ENCODE measurements at places on chromosomes 11 and 22.

DNA sequence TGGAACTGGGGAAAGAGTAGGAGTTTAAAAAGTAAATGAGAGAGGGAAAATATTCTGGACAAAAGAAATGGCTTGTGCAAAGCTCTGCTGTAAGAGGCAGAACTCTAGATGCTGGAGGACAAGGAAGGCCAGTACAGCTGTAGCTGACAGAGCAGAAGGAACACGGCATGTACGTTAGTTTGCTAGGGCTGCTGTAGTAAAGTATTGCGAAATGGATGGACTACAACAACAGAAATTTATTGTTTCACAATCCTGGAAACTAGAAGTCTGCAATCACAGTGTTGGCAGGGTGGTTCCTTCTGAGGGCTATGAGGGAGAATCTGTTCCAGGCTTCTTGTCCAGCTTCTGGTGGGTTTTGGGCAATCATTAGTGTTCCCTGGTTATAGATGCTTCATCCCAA is 454.4 kb downstream of the NTM start:
- no peak for DNase-seq

- DNase-seq = no peak
Measured at GRCh38 chr22:37370306-37370979, 56.8 kb downstream of the ELFN2 start.

- no peak for DNase-seq
Measured at GRCh38 chr11:62443390-62444235, 24.8 kb downstream of the SCGB1A1 start.

DNA sequence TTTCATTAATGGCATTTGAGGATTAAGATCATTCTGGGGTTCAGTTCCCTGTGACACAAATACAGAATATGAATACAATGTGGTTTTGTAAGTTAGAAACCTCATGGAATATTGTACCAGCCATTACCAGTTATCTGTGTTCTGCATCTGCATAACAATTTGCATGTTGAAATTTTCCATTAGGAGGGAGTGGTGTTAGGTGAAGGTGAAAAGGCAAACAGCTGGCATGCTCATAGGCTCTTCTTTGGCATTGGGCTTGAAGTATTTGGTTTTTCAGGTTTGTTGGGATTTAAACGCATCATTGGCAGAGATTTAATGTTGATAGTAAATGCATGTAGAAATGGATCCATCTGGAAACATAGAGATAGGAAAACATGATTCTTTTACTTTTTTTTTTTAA is 18.6 kb downstream of the RTN3 start:
- DNase-seq = no peak

DNA sequence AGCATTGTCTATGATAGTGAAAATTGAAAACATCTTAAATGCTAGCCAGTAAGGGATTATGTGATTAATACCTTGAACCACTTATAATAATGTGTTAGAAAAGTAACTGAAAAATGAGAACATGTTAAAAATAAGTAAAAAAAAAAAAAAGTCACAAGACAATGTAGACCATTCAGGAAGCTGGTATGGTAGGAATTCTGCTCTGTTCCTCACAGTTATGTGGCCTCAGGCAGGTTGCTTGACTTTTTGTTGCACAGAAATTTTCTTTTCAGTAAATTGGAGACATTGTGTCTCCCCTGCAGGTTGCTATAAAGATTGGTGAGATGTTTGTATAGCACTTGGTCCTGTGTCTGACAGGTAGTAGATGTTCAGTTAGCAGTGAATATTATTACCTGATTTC is 17.3 kb upstream of the PLET1 start:
- DNase-seq = no peak

GRCh38 chr11:11866203-11866602 is 24.4 kb downstream of the USP47 start:
- DNase-seq = no peak

DNA sequence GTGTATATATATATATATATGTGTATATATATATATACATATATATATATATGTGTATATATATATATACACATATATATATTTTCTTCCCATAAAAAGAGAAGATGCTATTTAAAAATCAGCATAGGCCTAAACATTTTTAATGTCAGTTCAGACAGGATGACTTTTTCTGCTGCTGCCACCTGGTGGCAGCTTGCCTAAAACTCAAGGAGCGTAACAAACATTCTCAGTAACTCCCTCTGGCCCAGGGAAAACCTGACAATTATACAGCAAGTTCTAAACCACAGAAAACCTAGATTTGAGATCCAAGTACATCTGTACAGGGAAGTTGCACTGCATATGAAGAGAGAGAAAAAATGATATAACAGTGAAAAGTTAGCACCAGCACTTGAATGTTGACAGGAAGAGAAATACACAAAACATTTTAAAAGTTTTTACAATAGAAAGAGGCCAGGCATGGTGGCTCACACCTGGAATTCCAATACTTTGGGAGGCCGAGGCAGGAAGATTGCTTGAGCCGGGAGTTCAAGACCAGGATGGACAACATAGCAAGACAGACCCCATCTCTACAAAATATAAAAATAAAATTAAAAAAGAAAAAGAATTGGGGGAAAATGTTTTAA is 16.6 kb downstream of the OR8A1 start:
- DNase-seq = no peak

- DNase-seq = no peak
Measured at GRCh38 chr11:34165786-34166555, 60.5 kb downstream of the NAT10 start.

DNA sequence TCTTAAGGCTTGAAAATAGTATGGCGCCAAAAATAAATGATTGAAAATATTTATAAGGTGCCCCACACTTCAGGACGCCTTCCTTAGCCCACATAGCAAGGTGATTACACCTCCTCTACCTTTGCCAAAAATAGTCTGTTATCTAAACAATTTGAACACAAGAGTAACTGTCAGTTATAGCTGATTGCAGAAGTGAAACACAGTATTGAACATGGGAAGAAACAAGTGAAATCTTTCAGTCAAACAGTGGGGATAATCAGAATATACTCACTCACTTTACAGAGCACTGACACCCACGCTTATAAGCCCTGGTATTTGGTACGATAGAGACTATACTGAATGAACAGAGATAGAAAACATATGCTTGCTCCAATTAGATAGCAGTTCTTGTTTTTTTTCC is 203.1 kb downstream of the RAB38 start:
- DNase-seq = no peak

Data from activated effector memory CD4-positive, alpha-beta T cell treated with Interleukin-2 at 50 U/mL for 16 hours (primary cell).